ENCODE measurements at places on chromosomes 6 and 20.

- DNase-seq: no peak
Measured at GRCh38 chr6:109743739-109744138, 52.6 kb downstream of the FIG4 start.

GRCh38 chr6:12119085-12119588, 107.0 kb downstream of the HIVEP1 start:
- DNase-seq: no peak

- no peak for DNase-seq
Measured at GRCh38 chr6:149457316-149457884, 27.4 kb downstream of the ZC3H12D start.

DNA sequence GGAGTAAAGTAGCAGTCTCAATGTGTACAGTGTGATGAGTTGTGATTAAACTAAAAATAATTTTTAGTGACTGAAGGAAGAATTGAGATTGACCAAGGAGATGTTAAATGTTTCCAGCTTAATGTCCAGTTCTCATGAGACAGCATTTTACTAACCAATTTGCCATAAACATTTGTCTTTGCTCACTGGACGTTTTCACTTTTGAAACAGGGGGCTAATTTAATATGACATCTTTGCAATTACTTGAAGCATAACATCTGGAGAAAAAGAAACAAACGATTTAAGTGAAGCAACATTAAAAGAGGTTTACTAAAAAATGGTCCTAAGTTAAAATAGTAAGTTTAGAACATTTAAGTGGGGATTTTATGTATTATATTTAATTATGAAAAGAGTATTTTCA, 443.8 kb downstream of the BCKDHB start:
- DNase-seq: no peak

GRCh38 chr20:47330933-47331708, 25.4 kb downstream of the ZMYND8 start:
- peak; percentile 51 for DNase-seq

DNA sequence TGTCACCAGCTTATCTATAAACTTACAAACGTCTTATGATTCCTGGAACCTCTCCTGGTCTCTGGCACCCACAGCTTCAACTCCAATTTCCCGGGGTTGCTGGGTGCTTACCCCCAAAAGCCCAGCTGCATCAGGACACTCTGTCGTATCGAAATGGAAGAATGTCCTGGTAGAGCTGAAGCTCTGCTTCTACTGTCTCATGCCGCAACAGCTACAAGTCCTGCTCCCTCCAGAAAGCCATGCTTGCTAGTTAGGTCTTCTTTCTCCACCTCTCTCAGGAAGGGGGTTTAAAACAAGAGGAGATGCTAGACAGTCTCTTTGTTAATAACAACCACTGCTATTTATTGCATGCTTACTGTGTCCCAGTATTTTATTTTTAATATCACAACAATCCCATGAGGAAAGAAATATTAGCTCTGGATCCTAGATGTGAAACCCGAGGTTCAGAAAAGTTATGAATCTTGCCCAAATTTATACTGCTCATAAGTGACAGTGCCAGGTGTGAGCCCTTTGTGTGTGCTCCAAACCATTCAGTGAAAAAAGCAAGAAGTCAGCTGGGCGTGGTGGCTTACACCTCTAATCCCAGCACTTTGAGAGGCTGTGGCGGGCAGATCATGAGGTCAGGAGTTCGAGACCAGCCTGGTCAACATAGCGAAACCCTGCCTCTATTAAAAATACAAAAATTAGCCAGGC, 82.3 kb upstream of the GCM1 start:
- no peak for DNase-seq

DNA sequence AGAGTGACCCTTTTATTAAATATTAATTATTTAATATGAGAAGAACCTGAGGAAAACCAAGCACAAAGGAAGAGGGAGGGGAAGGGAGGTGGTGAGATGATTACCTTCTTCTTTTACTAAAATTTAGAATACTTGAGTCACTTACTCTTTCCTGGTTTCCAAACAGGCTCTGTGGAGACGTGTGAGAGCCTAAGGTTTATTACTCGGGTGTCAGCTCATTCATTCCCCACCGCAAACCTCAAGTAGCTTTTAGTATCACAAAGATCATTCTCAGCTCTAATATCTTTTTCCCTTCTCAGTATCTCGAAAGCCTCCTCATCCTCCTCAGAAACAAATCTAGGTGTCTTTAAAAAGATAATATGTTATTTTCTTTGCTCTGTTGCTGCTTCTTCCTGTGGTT, 497.2 kb upstream of the JARID2 start:
- no peak for DNase-seq

- DNase-seq: no peak
Measured at GRCh38 chr6:9623228-9623832, 791.5 kb downstream of the TFAP2A start.

GRCh38 chr6:31272436-31272835, 544 bp upstream of the HLA-C start:
- DNase-seq: peak; percentile 14

GRCh38 chr6:143141442-143141841, 80.8 kb downstream of the AIG1 start:
- no peak for DNase-seq

GRCh38 chr6:15690510-15690909, 27.7 kb upstream of the DTNBP1 start:
- no peak for DNase-seq
